ENCODE measurements at places on chromosomes 12 and 14.
A peak's percentile ranks its signal among the peaks of the same experiment; 100 is the strongest.

DNA sequence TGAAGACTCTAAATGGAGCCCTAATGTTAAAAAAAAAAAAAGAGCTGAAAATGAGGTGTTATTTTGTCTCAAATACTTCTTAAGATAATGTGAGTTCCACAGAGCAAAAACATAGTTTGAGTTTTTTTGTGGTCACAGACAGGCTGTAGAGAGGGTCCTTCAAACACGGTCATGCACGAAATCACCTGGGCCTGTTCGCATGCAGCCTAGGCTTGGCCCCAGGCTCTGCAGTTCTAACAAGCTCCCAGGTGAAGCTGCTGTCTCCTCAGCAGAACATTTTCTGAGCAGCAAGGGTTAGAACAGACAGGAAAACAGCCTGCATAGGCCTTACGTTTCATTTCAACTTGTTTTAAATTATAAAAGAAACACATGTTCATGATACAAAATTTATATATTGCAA, 65.4 kb upstream of the TBPL2 start:
- DNase-seq = no peak

DNA sequence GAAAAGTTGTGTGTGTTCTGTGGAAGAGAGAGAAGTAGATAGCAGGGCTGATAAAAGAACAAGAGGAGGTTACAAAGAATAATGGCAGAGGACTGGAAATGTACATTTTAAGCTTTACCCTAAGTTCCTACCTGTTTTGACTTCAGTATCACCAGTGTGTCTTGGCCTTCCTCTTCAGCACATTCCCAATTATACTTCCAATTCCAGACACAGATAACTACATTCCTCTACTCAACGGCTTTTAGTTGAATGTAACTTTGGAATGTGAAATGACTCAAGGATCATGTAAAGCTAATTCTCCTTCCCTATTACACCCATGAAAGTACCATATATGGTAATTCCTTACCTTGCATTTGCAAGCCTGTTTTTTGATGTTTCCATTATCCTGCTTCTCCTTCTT, 5.0 kb downstream of the MGST1 start:
- no peak for DNase-seq

GRCh38 chr14:74362361-74362915, 14.2 kb downstream of the VRTN start:
- DNase-seq = peak; percentile 35

GRCh38 chr12:89679631-89680030, 29.0 kb downstream of the ATP2B1 start:
- DNase-seq = no peak

GRCh38 chr12:40158592-40159111, 52.8 kb upstream of the SLC2A13 start:
- no peak for DNase-seq

- peak; percentile 73 for DNase-seq
These were observed 503.5 kb downstream of the LRFN5 start for GRCh38 chr14:42110167-42110566.

GRCh38 chr12:59067083-59067482, 146.8 kb upstream of the LRIG3 start:
- no peak for DNase-seq

- DNase-seq = no peak
These were observed 80.6 kb upstream of the STRN3 start for GRCh38 chr14:31106768-31107167.

DNA sequence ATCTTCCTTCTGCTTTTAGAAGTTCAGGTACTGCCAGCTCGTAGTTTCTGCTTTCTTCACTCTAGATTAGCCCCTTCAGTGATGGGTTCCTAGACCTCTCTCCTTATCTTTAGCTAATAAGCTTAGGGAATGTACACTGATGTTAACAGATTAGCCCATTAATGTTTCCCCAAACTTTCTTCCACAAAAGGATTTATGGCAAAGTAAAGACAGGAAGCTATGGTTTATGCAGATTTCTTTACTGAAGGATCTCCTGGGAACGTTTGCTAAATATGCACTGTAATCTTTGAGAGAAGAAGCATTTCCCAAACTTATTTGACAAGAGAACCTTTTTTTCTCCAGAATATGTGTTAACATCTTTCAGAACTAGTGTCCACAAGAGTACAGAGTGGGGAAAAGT, 4.2 kb downstream of the SOCS4 start:
- no peak for DNase-seq

GRCh38 chr12:126030573-126030972, 965.3 kb downstream of the AACS start:
- no peak for DNase-seq
